Activated CD4-positive, CD25-positive, alpha-beta regulatory T cell treated with anti-CD3 and anti-CD28 coated beads, Interleukin-2, amount 50 U/mL, for 24 hours (primary cell): ENCODE measurements at places on chromosomes 2 and 18.

GRCh38 chr2:9031246-9031645 lies 27.8 kb upstream of the MBOAT2 start:
- ATAC-seq = no peak

- no peak for ATAC-seq
Observed at GRCh38 chr18:20996418-20996817, 115.2 kb downstream of the ROCK1 start.

DNA sequence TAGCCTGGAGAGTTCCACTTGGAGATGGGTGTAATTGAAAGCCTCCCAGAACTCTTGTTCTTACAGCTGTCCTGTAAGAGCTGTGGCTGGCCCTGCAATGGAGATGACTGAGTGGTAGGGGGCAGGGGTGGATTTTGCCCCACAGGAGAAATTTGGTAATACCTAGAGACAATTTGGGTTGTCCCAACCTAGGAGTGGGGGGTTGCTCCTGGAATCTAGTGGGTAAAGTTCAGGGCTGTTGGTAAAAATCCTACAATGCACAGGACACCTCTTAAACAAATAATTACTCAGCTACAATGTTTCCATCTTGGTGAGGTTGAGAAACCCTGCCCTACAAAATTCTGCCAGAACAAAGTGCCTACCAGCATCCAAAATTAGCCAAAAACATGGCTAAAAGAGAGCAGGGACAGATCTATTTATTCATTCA lies 181.1 kb upstream of the SH3BP4 start:
- ATAC-seq = no peak

GRCh38 chr2:36762764-36763490 lies 66.4 kb downstream of the VIT start:
- no peak for ATAC-seq

DNA sequence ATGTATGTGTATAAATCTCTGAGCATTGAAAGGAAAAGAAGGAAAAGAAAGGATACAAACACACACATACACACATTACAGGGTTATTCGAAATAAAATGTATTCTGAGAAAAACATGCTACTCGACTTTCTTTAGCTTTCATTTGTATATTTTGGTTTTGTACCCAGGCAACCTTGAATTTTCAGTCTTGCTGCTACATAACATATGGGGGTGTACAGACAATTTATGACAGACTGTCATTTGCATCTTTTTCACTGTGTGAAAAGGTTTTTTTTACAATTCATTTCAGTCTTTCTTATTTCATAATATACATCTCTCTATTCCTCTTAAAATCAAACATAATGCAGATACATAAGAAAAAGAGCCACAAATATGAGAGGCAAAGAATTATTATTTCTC lies 1238.4 kb upstream of the NXPH2 start:
- no peak for ATAC-seq

- ATAC-seq = no peak
Observed at GRCh38 chr18:79681484-79682387, 2.1 kb downstream of the CTDP1 start.

DNA sequence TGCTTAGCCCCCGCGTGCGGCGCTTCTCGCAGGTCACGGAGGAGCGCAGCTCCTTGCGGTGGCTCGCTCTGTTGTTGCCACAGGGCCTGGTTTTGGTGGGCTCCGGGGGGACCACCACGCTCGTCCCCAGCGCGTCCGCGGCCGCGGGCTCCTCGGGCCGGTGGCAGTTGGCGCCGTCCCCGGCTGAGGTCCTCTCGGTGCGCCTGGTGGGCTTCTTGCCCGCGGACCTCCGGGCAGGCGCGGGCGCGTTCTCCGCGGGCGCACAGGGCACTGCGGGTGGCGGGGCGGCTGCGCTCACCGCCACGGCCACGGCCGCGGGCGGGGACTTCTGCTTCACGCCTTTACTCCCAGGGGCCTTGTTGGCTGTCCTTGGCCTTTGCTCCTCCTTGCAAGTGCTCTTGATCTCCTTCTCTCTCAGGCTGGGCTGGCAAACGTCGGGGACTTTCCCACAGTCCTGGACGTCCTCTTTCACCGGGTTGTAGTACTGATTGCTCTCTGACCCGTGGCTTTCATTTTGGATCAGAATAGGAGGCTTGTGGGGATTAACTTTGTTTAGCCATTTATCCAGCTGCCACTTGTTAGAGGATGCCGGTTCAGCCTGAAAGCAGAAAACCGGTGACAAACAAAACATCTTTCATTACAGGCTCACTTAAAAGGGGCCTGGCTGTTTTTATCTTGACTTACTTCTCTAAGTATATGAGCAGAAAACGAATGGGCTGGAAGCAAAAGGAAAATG lies 104.0 kb upstream of the REV1 start:
- ATAC-seq = no peak

- ATAC-seq = no peak
Observed at GRCh38 chr2:177187631-177188312, 24.8 kb upstream of the HNRNPA3 start.

GRCh38 chr18:74286106-74286855 lies 5.5 kb downstream of the CYB5A start:
- ATAC-seq = no peak

- ATAC-seq = no peak
Observed at GRCh38 chr2:8003462-8004075, 678.3 kb upstream of the ID2 start.

GRCh38 chr2:150020937-150021673 lies 433.5 kb upstream of the MMADHC start:
- ATAC-seq = no peak

- ATAC-seq = no peak
Observed at GRCh38 chr18:33833842-33834241, 255.8 kb downstream of the ASXL3 start.

DNA sequence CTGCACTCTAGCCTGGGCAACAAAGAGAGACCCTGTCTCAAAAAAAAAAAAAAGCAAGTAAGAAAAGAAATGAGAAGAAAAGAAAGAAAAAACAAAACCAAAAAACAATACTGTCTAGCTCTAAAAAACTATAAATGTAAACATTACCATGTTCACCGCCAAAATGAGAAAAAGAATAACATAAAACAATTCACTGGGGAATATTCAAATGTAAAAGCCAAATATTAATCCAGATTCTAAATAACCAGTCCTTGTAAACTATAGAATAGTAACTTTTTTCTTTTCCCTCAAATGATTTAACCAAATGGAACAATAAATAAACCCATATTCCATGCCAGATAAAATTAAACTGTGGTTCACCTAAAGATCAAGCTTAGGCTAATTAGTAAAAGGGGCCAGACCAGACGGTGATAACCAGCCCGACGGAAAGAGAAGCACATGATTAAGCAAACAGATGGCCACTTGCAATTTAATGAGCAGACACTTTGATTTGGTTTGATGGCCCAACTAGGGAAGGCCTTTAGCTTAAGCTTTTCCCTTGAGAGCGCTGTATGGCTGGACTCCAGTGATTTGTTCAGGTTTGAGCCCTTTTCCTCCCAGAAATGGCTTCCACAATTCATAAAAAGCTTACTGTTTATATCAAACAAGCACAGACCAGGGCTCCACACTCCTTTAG lies 39.4 kb upstream of the ZNF397 start:
- ATAC-seq = no peak

DNA sequence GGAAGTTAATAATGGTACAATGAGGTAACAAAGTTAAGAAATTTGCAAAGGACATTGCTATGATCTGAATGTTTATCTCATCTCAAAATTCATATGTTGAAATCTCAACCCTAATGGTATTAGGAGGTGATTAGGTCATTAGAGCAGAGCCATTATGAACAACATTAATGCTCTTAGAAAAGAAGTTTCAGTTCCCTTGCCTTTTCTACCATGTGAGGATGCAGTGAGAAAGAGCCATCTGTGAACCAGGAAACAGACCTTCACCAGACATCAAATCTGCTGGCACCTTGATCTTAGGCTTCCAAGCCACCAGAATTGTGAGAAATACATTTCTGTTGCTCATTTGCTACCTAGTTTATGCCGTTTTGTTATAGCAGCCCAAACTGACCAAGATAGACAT lies 757.6 kb downstream of the NR4A2 start:
- ATAC-seq = no peak

- no peak for ATAC-seq
Observed at GRCh38 chr2:236895497-236895896, 190.2 kb upstream of the COPS8 start.

DNA sequence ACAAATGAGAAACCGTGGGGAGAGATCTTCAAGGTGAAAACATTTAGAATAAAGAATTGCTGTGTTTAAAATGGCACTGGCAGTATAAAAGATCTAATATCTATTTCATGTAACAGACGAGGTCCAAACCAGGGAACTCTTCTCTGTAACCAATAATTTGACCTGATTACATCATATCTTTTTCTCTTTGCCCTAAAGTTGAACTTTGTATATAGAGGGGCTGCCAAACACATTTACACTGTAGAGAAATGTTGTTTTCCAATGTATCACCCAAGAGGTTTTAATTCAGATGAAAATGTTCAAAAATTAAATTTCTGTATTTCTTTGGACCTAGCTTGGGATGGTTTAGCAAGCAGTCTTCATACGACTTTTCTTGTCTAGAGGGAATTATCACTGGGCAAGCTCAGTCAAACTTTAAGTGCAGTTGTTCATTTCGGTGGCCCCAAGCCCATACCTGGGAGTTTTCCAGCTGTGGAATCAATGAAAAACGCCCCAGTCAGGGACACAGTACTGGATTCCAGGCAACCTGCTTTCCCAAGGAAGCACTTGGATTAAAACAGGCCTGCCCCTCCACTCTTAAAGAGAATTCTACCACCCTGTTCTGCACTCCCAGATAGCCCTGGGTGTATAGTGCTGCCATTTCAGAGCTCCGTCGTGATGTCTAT lies 208.5 kb upstream of the FN1 start:
- no peak for ATAC-seq

- ATAC-seq = no peak
Observed at GRCh38 chr2:82825410-82826090, 1633.5 kb downstream of the SUCLG1 start.

GRCh38 chr18:22703883-22704585 lies 229.1 kb upstream of the RBBP8 start:
- no peak for ATAC-seq

GRCh38 chr18:23661735-23662308 lies 889 bp downstream of the ANKRD29 start:
- peak; percentile 44 for ATAC-seq

- peak; percentile 58 for ATAC-seq
Observed at GRCh38 chr2:152407204-152407721, 72.3 kb downstream of the FMNL2 start.

- ATAC-seq = no peak
Observed at GRCh38 chr2:55109219-55109891, 59.1 kb upstream of the RTN4 start.

DNA sequence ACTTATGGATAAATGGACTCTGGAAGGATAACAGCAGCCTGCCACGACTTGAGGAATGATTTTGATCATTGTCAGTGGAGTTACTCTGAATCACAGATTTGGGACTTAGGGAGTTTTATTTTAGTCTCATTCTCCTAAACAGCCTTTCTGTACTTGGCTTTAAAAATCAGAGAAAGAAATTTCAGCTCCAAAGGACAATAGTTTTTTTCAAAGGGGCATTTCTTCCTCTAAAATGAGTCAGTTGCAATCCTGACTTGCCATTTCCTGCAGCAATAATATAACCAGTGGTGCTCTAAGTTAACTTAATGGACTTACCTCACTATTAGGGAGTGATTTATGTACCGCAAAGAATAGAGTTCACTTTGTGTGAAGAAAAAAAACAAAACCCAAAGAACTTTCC lies 35.1 kb upstream of the MTX2 start:
- ATAC-seq = no peak

DNA sequence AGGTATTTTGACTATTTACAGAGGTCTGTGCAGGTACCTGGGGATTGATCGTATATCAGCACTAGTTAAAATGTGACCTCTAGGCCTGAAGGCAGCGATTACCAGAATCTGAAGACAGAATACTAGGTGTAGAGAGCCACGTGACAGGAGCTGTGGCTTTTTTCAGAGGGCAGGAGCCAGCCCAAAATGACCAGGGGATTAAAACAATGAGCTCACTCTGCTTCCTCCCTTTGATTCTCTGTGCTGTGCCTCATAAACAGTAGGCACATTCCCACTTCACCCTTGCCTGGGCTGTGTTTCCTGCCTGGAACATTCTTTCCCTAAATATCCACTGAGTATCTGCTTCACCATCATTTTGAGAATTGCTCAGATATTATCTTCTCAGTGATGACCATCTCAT lies 15.2 kb downstream of the ITGAV start:
- ATAC-seq = no peak

DNA sequence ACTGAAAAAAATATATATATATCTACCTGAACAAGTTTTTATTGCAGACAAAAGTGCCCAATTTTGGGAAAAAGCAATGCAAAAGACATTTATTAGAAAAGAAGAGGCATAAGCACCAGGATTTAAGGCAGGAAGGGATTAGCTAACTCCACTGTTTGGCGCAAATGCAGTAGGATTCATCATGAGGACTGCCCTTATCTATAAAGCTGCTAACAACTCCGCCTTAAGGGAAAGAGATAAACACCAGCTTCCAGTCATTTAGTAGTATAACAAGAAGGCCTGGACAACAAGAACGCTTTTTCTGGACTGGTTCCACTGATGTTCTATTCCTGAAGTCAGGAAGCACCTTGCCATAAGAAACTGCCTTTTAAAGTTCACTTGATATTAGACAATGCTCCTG lies 52.9 kb upstream of the FSHR start:
- ATAC-seq = no peak

- ATAC-seq = no peak
Observed at GRCh38 chr2:181607629-181608590, 49.0 kb downstream of the CERKL start.

DNA sequence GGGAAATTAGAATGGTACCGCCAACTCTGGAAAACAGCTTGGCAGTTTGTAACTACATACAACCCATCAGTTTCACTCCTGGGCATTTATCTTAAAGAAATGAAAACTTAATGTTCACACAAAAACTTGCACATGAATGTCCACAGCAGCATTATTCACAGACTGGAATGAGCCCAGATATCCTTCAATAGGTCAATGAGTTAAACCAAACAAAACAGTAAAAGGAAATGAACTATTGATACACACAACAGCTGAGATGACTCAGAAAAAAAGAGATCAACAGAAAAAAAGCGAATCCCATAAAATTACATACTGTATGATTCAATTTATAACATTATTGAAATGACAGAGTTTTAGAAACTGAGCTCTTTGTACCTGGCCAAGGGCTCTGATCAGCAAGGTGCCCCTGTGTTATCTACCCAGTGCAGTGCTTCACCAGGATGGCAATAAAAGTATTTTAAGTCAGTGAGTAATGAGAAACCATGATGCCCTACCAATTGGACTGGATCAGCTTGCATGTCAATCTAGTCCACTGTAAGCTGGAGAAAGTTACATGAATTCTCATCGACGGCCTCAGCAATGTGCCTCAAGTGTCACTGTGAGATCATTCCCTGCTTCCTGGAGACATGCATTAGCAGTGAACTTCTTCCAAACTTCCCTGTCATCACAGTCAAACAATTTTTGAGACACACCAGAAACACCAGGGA lies 21.9 kb downstream of the TMEM237 start:
- ATAC-seq = no peak

DNA sequence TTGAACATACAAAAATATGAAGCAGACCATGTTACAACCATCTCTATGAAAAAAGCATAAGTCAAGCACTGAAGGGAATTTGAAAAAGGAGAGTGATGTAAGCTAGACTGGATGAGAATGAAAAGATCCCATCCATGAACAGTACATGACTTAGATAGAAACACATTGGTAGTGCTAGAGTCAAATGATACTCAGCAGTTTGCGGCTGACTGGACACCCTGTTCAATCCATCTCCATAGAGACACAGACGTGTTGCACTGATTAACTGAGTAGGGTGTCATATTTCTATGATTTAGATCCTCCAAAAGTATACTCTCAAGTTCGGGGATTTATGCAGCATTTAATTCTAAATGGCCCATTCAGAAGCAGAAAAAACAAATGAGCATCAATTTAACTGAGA lies 674.3 kb upstream of the NRXN1 start:
- no peak for ATAC-seq
